ENCODE measurements at places on chromosomes 6 and 20.

DNA sequence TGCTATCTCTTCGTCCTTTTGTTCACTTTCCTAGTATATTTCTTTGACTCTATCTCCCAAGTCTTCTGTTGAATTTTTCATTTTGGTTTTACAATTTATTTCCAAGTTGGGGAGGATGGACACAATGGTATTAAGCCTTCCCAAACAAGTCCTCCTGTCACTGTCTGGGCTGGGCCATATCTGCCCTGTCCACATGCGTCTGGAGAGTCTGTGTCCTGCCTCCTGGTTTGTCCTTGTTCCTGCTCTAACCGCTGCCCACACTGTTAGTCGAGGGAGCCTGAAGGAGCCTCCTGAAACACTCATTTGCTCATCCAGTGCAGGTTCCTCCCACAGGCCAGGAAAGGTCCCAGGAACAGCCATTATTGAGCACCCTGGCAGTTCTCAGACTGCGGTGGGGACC lies 17.1 kb downstream of the MYT1 start:
- no peak for DNase-seq

DNA sequence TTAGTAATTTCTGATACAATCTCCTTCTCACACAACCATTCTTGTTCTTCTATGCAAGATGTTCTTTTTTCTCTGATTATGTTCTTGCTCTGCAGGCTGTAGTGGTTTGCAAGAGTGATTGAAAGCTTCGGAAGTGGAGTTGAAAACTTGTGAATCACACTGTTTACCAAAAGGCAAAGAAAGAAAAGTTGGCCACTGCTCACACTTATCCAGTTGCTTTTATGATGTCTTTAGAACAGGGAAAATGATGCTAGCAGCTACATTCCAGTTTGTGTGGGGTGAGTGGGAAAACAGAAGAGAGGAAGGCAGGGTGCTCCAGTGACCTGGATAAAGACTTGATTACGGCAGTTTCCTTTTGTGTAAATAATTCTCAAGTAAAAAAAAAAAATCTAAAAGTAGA lies 583.3 kb downstream of the TENT5A start:
- peak; percentile 81 for DNase-seq

GRCh38 chr6:3753228-3753835 lies 1.8 kb upstream of the PXDC1 start:
- no peak for DNase-seq

DNA sequence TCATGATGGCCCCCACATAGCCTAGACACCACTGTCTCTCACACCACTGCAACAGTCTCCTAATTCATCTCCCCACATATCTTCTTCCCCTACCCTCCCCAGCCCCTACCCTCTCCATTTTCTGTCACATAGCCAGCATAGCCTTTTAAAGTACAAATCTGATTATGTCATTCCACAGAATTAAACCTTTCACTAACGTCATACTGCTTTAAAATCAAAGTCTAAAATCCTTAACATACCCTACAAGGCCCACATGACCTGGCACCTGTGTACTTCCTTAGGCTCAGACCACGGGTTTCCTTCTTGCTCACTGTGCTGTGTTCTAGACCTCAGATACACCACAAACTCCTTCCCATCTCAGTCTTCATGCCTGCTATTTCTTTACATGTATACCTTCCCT lies 5.9 kb downstream of the OSTM1 start:
- DNase-seq, result no peak

GRCh38 chr6:168919470-168920179 lies 334.0 kb downstream of the THBS2 start:
- DNase-seq, result no peak

DNA sequence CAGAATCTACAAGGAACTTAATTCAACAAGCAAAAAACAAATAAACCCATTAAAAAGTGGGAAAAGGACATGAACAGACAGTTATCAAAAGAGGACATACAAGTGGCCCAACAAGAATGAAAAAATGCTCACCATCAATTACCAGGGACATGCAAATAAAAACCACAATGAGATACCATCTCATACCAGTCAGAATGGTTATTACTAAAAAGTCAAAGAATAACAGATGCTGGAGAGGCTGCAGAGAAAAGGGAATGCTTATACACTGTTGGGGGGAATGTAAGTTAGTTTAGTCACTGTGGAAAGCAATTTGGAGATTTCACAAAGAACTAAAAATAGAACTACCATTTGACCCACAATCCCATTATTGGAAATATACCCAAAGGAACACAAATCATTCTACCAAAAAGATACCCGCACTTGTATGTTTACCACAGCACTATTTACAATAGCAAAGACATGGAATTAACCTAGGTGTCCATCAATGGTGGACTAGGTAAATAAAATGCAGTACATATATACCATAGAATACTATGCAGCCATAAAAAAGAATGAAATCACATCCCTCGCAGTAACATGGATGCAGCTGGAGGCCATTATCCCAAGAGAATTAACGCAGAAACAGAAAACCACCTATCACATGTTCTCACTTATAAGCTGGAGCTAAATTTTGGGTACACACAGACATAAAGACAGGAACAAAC lies 48.4 kb downstream of the RNGTT start:
- DNase-seq, result no peak

- no peak for DNase-seq
Measured at GRCh38 chr6:82720992-82721391, 344.6 kb downstream of the UBE3D start.

Measured in astrocyte of the spinal cord (primary cell).